Bone marrow (tissue), 2 donors: ENCODE measurements at places on chromosomes 1 and 21.
A peak's percentile ranks its signal among the peaks of the same experiment; 100 is the strongest.

GRCh38 chr21:35102488-35103371 lies 53.6 kb upstream of the RUNX1 start:
- peak; percentile 98 for DNase-seq

DNA sequence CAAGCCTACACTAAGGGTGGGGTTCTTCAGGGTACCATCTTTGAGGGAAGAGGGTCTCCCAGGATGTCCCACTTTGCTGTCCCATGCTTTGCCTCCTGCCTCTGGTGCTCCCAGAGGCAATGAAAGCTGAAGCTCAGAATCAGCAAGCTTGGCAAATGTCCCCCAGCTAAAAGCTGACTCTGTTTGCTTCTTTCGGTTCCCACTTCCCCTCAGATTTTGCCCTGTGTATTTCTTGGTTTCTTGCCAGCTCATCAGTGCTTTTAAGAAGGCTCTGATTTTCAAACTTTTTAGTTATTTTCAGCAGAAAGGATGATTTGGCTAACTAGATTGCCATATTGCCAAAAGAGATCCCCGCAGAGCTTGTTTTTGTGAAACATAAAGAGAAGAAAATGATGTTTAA lies 33.1 kb upstream of the COG2 start:
- no peak for DNase-seq

DNA sequence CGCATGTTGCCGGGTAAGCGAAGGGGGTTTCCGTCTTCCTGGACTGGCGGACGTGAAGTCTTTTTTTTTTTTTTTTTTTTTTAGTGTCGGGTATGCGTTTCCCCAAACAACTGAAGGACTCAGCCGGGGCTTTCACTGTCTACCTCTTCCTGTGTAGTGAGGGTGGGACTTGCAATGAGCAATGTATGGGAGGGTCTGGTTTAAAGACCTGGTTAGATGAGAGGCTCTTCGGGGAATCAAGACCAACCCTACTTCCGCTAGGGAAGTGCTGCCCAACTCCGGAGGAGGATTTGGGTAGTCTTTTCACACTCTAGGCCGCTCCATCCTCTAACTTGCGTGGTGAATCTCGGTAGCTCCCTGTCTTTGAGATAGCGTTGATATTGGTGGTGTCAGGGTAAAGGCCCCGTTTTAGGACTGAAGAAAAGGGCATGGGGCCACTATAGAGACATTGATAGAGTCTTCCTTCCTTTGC lies 754 bp downstream of the PRRC2C start:
- no peak for DNase-seq

DNA sequence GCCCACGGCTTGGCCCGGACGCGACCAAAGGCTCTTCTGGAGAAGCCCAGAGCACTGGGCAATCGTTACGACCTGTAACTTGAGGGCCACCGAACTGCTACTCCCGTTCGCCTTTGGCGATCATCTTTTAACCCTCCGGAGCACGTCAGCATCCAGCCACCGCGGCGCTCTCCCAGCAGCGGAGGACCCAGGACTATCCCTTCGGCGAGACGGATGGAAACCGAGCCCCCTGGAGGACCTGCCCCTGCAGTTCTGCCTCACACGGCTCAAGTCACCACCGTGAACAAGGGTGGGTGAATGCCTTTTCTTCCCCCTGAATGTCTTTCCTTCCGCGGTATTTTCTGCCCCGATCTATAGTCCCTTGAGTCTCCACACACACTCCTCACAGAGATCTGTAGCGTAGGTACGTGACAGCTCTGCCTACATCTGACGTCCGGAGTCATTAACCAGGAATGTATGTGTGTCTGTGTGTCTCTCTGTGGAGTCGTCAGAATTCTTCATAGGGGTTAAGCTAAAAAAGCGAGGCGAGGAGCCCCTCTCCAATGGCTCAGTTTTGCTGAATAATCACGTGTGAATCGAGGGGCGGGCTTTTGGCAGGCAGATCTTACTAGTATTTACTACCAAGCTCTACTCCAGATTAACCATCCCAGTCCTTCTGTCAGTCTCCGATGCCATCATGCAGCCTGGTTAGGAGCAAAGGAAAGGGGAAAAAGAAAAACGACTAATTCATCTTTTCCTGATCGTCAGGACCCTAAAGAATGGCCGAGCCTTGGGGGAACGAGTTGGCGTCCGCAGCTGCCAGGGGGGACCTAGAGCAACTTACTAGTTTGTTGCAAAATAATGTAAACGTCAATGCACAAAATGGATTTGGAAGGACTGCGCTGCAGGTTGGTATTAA lies at the start of gene CDKN2C:
TSS of gene CDKN2C (plus strand) at position 635 of the 898 bp plus-strand sequence. CDS start at position 759, 124 bp downstream.
- DNase-seq, result peak; percentile 73

GRCh38 chr1:73593804-73594203 lies 604.2 kb downstream of the LRRIQ3 start:
- DNase-seq, result no peak

GRCh38 chr21:32757804-32758203 lies 13.8 kb downstream of the PAXBP1 start:
- no peak for DNase-seq

DNA sequence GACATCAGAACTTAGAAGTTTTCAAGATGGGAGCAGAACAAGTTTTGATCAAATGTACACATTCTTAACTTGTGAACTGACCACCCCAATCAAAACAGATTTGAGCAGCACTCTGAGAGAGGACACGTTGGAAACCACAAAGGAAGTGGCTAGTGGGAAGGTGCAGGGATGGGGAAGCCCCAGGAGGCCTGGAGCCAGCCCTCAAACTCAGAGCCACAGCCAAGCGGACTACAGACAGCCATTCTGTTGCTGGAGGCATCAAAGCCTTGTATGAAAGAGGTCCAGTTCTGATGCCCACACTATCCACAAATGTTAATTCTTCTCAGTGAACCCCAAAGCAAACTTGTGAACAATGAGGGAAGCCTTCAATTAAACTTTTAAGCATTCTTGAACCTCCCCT lies 143.6 kb upstream of the RAB4A start:
- DNase-seq, result no peak

- no peak for DNase-seq
Measured at GRCh38 chr1:43270421-43271095, 775 bp downstream of the TMEM125 start.

DNA sequence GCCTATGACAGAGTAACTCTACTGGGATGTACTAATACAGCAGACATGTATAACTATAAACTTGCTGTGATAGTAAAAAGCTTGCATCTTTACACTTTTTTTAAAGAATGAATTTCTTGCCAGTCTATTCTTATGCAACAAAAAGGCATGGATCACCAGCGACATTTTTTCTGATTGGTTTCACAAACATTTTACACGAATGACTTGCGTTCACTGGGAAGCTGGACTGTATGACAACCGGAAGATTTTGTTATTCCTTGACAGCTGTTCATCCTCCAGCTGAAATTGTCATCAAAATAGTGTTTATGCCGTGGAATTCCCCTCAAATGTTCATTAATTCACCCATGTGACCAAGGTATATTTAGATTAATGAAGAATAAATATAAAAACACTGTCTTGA lies 131.0 kb downstream of the XPR1 start:
- DNase-seq, result no peak

DNA sequence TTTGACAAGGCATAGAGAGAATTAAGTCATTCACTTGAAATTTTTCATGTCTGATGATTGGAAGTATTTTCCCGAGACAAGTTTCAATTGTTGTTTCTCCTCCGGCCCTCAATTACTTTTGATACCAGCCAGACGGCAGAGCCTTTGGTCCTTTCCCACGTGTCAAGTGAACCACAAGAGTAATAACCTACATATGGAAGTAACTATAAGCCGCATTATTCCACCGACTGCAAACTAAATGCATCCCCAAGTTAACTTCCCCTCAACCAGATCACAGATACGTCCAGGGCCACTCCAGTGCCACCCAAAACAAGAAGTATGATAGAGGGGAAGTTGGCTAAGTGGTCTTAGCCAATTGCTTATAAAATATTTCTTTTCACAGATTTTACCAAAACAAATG lies 20.2 kb downstream of the COLGALT2 start:
- no peak for DNase-seq

- DNase-seq, result no peak
Measured at GRCh38 chr1:36436821-36437220, 13.4 kb downstream of the OSCP1 start.

DNA sequence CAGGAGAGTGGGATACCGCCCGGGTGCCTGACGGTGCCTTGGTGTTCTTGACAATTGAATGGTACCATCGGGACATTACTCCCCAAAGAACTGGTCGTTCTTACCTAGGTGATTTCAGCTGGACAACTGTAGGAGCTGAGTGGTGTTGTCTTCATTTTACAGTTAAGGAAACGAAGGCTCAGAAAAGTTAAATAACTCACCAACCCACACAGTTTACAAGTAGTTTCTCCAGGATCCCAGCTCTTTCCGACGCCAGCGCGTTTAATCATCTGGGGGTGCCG lies 1.6 kb downstream of the PIK3CD start:
- DNase-seq, result no peak

GRCh38 chr1:63903947-63904610 lies 130.3 kb downstream of the ROR1 start:
- no peak for DNase-seq

GRCh38 chr1:239976130-239976968 lies 115.3 kb upstream of the FMN2 start:
- no peak for DNase-seq

DNA sequence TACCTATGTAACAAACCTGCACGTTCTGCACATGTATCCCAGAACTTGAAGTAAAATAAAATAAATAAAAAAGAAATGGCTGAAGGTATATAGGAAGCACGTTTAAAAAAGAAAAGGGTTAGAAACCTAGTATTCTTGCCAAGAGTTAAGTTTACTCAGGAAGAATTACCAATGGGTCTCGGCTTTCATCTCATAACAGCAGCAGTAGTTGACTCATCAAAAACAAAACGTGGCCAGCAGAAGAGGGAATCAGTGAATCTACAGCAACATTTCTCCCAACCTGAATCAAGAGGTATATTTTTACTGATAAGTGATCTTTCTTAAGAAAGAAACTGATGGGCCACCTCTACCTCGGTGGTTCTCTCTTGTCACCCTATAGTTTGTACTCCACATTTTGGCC lies 340.3 kb downstream of the BRINP2 start:
- no peak for DNase-seq

- no peak for DNase-seq
Measured at GRCh38 chr1:72936151-72936740, 653.9 kb upstream of the NEGR1 start.

DNA sequence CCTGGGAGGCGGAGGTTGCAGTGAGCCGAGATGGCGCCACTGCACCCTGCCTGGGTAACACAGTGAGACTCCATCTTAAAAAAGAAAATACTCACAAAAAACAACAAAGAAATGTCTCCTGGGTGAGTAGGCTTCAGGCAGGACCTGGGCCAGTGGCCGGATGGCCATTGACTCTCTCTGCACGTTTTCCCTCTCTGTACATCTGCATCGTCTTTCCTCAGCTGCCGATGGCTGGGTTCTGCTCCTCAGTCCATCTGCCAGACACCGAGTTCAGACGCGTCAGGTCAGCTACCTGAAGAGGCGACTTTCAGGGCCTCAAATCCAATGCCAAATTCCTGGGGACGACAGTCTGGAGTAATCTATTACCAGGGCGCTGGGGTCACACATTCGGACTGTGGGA lies 199.3 kb downstream of the CAMTA1 start:
- DNase-seq, result no peak

GRCh38 chr1:10973552-10973951 lies 38.9 kb upstream of the TARDBP start:
- DNase-seq, result no peak

- no peak for DNase-seq
Measured at GRCh38 chr1:54548389-54549044, 489 bp downstream of the ACOT11 start.
